K562 (cell line): ENCODE measurements at places on chromosomes 7 and 10. TPM values are rescaled to one million over a fixed set of nuclear protein-coding genes. Genes with fewer than 3 reads are reported as not detected.

RNF32 gene
- total RNA-seq: 3.9 and 4.6 TPM in 2 replicates

GLCCI1 gene
- total RNA-seq: 11.2 and 11.9 TPM in 2 replicates

GRCh38 chr7:23893942-23894891, 184.2 kb downstream of the STK31 start:
- H3K4me1 ChIP-seq: no peaks in the 10 kb centered on the region; the same call in 2 of the 3 replicates
- H3K27me3 ChIP-seq: peaks cover 16% of the 10 kb centered on the region; the same call in 1 of the 2 replicates
- H3K4me3 ChIP-seq: no peak overlapping the region
- no peaks in the 10 kb centered on the region for H3K36me3 ChIP-seq

GRCh38 chr7:49522111-49522510, 251.3 kb upstream of the VWC2 start:
- DNase-seq: no peak
- H3K27ac ChIP-seq: no peak overlapping the region
- no peaks in the 10 kb centered on the region for H3K27me3 ChIP-seq
- no peaks in the 10 kb centered on the region for H3K36me3 ChIP-seq
- no peaks in the 10 kb centered on the region for H3K4me1 ChIP-seq

DNA sequence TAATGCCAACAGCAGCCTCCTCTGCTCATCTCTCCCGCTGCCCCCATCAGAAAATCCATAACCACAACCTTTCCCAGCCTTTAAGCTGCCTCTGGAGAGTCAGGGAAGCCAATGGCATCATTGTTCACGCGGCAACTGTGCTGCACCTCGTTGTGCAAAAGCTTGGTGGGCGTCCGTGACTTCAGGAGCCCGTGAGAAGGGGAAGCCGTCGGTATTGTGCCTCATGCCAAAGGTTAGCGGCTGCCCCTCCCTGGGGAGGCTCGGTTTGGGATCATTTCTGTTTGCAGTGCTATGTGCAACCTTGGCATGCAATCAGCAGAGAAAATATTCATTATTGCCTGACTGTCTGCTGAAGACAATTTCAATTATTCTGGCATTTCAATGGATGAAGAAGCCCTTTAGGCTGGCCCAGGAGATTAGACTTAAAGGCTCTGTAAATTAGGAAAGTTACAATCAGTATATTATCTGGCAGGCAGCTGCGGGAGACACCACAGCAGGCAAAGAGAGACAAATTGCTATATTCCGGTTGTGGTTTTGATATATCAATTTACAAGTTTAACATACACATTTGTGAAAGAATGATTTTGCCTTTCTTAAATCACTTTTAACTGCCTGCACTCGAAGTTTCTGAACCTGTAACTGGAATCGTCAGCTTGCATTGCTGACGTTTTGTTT, 244.5 kb downstream of the GATA3 start:
- H3K36me3 ChIP-seq: no peaks in the 10 kb centered on the region
- H3K4me1 ChIP-seq: no peaks in the 10 kb centered on the region
- DNase-seq: no peak
- H3K27ac ChIP-seq: no peak overlapping the region
- H3K4me3 ChIP-seq: no peak overlapping the region

GRCh38 chr7:37481722-37482288, 33.1 kb upstream of the ELMO1 start:
- H3K27me3 ChIP-seq: no peaks in the 10 kb centered on the region
- no peaks in the 10 kb centered on the region for H3K4me1 ChIP-seq
- no peak overlapping the region for H3K4me3 ChIP-seq
- no peak overlapping the region for H3K27ac ChIP-seq
- DNase-seq: no peak

TMEM225B gene
- total RNA-seq: 0.60 and 1.3 TPM in 2 replicates

CHST15 gene
- 0.13 and 0.16 TPM in 2 replicates for total RNA-seq

UBTD1 gene
- total RNA-seq: 1.3 and 2.2 TPM in 2 replicates

PFKP gene
- total RNA-seq: 108 and 116 TPM in 2 replicates

DNA sequence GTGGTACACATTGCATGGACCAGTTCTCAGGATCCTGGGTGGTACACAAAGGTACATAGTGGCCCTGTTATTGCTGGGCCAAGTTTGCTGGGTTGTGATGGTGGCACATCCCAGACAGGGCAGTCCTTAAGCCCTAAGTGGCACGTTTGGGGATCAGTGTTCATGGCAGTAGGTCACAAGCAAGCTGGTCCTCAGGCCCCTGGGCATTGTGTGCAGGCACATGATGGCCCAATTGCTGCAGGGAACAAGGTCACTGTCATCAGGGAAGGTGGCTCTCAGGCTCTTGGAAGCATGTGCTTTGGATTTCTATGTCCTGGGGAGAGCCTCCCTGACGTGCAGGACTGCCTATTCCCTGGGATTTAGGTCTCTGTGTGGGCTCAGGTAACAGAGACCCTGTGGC, 412.3 kb upstream of the LRRTM3 start:
- no peaks in the 10 kb centered on the region for H3K27me3 ChIP-seq
- H3K27ac ChIP-seq: no peak overlapping the region
- no peaks in the 10 kb centered on the region for H3K4me1 ChIP-seq

DNA sequence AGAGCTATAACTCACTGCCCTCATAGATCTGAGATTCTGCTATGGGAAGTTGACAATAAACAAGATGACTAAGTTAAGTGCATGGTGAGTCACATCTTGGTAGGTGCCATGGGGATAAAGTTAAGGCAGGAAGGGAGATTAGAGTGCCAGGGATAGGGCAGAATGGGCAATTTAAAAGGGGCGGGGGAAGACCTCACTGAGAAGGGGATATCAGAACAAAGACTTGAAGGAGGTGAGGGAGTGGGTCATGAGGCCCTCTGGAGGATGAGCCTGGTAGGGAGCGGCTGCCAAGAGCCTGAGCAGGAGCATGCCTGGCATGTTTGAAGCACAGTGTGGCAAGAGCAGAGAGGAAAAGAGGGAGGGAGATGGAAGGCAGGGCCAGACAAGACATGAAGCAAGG, 34.8 kb upstream of the INMT start:
- H3K36me3 ChIP-seq: no peaks in the 10 kb centered on the region
- H3K4me1 ChIP-seq: no peaks in the 10 kb centered on the region
- peaks cover 28% of the 10 kb centered on the region for H3K27me3 ChIP-seq
- no peak overlapping the region for H3K4me3 ChIP-seq
- H3K27ac ChIP-seq: no peak overlapping the region
- no peak for DNase-seq

DNA sequence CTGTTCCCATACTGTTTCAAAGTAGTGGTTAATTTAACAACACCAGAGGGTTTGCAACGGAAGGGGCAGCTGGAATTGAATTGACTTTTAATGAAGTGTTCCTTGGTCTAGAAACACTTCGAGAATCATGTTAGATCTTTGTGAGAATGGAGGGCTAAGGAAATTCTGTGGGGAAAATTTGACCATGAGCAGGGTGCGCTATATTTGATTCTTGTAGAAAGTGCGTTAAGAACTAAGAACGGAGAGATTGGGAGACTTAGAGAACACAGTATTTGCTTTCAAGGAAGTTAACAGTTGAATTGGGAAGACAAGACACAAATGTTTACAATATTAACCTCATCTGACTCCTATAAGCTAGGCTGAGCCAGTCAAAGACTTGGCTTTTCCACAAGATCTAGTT, 1.2 kb downstream of the ZNF212 start:
- H3K27ac ChIP-seq: no peak overlapping the region
- peak overlapping the region; percentile 74 for H3K4me3 ChIP-seq
- no peak for DNase-seq
- no peaks in the 10 kb centered on the region for H3K27me3 ChIP-seq
- H3K4me1 ChIP-seq: peaks cover 7% of the 10 kb centered on the region
- 0 out of 3 replicates have a peak, but pooled peaks cover 3% of the 10 kb centered on the region for H3K36me3 ChIP-seq

GRCh38 chr10:124630551-124630950, 113.6 kb downstream of the FAM53B start:
- H3K27me3 ChIP-seq: no peaks in the 10 kb centered on the region
- H3K4me3 ChIP-seq: no peak overlapping the region
- peaks cover 54% of the 10 kb centered on the region for H3K4me1 ChIP-seq
- DNase-seq: no peak
- H3K27ac ChIP-seq: no peak overlapping the region

LIPF gene
- total RNA-seq: not detected in 2 replicates

CLDN4 gene
- total RNA-seq: 0.60 and 0.63 TPM in 2 replicates

DNA sequence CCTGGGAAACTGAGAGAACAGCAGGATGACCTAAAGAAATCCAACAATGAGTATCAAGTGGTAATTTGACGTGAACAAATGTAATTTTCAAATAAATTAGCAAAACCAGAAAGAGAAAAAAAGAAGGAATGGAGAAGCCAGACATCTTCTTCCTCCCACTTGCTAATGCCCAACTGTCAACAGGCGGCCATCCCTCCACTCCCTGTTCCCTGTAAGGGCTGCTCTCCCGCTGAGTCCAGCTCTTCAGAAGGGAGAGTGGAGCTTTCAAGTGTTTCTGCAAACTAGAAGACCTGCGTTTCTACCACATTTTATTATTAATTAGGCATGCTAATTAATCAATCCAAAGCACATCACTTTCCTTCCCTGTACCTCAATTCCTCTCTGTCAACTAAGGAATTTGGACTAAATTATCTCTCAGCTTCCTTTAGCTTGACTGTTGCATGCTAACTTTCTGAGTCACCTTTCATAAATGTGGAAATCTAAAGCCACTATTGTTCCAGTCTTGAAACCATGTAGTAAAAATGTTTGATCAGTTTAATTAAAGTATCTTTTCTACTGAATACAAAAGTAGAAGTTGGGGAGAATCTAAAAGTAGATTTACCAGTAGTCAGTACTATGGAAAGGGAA, 48.4 kb upstream of the CUL1 start:
- no peak overlapping the region for H3K4me3 ChIP-seq
- DNase-seq: no peak
- H3K27ac ChIP-seq: no peak overlapping the region
- no peaks in the 10 kb centered on the region for H3K4me1 ChIP-seq

DNA sequence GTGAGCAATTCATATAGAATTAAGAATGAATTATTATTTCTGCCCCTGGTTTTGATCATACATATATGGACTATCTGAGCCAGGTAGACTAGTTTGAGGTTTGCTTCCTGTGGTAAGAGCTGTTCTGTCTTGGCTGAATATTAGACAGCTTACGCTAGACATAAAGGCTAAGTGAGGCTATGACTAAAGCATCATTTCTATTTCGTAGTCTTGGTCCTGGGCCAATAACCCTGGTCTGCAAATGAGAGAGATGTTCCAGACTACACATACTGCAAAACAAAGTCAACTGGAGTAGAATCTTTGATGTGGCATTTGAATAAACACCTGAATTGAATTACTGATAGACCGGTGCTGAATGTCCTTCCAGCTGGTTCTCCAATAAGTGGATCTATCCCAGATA, 40.8 kb upstream of the CACNB2 start:
- no peaks in the 10 kb centered on the region; the same call in 1 of the 2 replicates for H3K27me3 ChIP-seq
- H3K4me3 ChIP-seq: no peak overlapping the region
- no peaks in the 10 kb centered on the region for H3K4me1 ChIP-seq
- DNase-seq: no peak

CPXM2 gene
- total RNA-seq: 0.09 TPM in 1 of 2 replicates, not detected in the other

DNA sequence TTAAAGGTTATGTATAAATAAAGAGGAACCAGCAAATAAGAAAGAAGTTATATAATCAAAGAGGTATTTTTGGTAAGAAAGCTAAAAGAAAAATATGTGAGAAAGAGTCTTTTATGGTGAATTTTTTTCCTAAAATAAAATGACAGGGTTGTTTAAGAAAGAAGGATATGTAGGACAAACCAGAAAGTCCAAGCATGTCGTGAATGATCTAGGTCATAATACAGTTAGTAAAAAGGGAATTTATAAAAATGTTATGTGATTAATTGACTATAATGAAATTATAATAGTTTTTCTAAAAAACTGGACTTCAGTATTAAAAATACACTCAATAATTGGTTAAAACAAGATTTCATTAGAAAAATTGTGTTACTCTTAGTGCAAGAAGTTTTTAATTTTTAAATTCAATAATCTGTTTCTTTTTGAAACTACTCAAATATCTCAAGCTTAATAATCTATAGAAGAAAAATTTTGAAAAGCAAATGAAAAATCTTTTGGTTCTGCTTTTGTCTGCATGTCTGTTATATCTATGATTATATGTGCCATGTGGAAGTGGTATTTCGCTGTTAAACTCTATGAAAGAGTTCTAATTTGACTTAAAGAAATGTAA, 23.3 kb downstream of the AVL9 start:
- no peak overlapping the region for H3K4me3 ChIP-seq
- H3K4me1 ChIP-seq: no peaks in the 10 kb centered on the region
- H3K27ac ChIP-seq: no peak overlapping the region
- peaks cover 9% of the 10 kb centered on the region; the same call in 1 of the 3 replicates for H3K36me3 ChIP-seq
